ENCODE measurements at places on chromosomes 1 and 21. TPM values are rescaled to one million over a fixed set of nuclear protein-coding genes. Genes with fewer than 3 reads are reported as not detected.

The OR2L8 gene
- total RNA-seq, result 0.21 TPM

The LRRC7 gene
- not detected for total RNA-seq

DNA sequence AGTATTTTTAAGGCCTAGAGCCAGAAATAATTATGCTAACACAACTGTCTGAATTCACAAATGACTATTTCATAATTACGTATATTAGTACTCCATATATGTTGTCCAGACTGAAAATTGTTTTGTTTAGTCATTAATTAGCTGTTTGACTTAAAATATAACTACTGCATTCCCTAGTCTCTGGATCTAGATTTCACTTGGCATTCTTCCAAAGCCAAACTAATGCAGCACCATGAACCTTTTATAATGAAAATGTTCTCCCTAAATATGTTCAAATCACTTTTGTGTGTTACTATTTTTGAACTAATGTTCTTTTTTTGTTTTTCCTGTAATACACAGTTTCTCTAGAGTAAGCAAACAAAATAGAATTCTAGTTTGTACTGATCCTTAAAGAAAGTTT is 46.1 kb downstream of the CAMTA1 start:
- no peak for DNase-seq

DNA sequence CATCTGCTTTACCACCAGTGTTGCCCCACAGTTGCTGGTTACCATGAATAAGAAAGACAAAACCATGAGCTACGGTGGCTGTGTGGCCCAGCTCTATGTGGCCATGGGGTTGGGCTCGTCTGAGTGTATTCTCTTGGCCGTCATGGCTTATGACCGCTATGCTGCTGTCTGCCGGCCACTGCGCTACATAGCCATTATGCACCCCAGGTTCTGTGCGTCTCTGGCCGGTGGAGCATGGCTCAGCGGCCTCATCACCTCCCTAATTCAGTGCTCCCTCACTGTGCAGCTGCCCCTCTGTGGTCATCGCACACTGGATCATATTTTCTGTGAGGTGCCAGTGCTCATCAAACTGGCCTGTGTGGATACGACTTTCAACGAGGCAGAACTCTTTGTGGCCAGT is 14.0 kb downstream of the OR2G6 start:
- DNase-seq, result no peak

- DNase-seq, result no peak
Observed at GRCh38 chr1:8398677-8399076, 80.8 kb downstream of the SLC45A1 start.

DNA sequence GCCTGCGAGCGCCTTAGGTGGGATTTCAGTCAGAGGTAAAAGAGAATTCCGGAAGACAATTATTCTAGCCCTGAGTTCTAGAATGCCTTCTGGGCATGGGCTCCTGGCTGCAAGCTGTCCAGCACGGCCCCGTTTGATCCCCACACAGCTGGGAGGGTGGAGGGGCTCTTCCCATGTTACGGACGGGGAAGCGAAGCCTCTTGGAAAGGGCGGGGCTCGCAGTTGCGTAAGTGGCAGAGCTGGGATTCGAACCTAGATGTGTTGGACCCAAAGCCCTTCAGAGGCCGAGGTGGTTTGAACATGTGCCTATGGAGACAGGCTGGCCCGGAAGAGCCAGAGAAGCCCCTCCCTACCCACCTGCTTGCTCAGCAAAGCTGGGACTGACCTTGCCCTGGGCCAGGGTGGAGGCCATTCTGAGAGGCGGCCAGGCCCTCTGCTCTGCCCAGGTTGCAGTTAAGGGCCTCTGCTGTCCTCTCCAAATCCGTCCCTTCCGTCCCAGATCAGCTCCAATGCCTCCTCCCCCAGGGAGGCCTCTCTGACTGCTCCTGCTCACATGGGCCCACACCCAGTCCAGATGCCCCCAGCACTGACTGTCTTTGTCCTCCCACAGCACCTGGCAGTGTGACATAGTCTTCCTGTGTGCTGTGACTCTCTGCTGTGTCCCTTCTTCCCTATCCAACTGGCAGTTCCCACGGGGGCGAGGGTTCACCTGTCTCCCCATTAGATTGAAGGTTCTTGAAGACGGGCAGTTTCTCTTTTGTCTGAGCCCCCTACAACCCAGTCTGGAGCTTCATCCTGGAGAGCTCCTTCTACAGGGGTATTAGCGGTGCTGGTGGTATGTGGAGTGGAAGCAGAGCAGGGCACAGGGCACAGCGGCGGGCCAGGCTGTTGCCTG is 1.2 kb upstream of the HSPB7 start:
- no peak for DNase-seq

- DNase-seq, result no peak
Observed at GRCh38 chr1:223249854-223250631, 107.0 kb upstream of the TLR5 start.

Data from activated T-helper 2 cell treated with anti-CD3 and anti-CD28 coated beads, Interferon-gamma antibody, Interleukin-2, Interleukin-4, amounts not matched to agents 10 μg/mL and 5 μg/mL and 100 μg/mL, durations not matched to agents 14 hours and 24 hours and 36 hours (primary cell).